Stimulated activated CD4-positive, alpha-beta T cell treated with anti-CD3 and anti-CD28 coated beads, TNF-alpha, amount 100 ng/mL, for 1 hour (primary cell): ENCODE measurements at places on chromosomes 12 and 14.

DNA sequence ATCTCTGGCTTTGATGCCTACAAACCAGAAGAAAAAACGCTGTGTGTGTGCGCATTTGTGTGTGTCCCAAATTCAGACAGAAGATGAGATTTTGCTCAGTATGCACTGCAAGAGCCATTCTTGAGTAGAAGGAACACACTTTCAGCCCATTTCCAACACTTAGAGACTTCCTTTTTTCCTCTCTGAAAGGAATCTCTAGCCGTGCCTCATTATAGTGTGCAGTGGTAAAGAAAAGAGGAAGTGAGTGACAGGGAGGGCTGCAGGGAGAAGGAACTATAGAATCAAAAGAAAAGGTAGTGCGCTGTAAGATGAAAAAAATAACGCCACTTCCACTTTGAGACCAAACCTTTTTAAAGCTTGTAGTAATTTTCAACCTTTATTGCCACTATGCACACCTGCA, 1400.9 kb upstream of the FLRT2 start:
- no peak for DNase-seq

DNA sequence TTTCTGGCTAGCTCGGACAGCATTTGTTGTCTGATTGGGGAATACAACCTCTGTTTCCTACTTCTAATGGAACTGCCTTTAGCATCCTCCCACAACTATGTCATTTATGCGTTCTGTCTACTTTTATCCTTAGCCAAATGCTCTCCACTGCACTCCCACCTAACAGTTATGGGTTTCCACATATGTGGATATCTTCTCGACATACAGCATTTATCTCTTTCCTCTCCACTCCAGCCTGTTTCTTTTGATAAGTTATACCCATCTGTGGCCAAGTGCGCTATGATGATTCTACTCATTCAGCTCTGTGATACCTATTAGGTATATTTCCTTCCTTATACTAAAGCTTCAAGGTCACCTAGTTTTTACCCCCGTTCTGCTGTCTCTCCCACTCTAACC, 122.2 kb upstream of the NAP1L1 start:
- DNase-seq: no peak

- no peak for DNase-seq
These were observed 336.5 kb downstream of the FSCB start for GRCh38 chr14:44170556-44170955.

DNA sequence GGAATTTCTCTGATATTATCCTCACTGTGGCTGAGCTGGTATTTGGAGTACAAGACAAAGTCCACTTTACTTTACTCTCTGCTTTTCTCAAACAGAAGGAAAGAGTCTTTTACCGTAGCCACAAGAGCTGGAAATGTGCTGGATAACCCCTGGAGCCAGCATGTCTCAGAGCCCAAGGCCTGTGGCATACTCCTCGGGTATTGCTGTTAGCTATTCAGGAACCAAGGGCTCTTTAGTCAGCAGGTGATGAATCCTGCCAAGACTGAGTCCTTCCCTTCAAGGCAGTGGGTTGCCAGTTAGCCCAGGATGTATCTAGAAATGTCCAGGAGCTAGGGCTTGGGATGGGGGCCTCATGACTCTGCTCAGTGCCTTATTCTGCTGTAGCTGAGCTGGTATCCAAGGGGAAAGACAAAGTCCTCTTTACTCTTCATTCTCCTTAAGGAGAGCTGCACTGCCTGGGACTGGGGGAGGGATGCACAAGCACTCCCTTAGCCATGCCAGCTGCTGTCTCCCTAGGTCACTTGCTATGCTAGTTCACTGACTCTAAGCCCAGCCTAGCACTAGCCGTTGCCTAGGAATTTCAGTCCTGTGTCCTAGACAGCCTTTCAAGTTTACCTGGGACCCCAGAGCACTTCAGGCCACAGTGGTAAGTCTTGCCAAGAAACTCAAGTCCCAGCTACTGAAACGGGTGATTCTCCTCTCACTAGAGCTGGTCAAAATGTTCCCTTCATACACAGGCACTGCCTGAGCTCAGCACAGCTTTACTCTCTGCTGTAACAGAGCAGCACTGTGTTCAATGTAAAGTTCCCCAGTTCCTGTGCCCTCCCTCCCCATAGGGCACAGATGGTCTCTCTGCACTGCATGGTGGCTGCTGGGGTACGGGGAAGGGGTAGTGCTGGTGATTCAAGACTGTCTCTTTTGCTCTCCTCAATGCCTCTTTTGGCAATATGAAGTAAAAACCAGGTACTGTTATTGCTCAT, 136.4 kb downstream of the SLC35F4 start:
- DNase-seq: no peak

DNA sequence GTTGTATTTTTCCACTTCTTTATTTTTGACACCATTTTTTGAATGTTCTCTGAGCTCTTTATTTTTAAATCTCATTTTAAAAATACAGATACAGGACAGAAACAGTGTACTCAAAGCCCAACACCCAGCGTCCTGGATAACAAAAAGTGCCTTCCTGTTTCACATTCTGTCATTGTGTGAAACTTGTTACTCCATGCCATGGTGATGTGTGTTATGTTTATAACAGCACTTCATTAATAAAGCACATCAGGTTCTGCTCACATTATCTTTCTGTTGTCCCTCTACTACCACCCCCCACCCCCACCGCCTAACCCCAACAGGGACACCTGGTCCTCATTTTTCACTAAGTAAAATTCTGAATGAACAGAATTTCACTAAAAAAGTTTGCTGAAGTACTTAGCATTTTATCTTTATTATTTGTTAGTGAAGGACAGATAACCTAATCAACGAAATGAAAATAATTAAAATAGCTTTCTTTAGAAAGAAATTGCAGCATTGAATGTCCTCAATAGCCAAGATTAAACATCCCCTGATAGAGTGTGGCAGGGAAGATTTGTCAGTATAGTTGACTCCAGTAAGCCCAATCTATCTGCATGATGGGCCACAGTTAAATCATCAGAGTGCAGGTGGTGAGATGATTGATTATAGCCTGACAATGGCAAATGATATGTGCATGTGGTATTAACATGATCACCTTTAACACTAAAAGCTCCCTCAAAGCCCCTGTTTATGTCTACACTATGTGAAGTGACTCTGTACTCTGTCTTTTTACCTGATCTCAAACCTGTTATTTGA, 153.9 kb downstream of the ACSS3 start:
- DNase-seq: no peak

DNA sequence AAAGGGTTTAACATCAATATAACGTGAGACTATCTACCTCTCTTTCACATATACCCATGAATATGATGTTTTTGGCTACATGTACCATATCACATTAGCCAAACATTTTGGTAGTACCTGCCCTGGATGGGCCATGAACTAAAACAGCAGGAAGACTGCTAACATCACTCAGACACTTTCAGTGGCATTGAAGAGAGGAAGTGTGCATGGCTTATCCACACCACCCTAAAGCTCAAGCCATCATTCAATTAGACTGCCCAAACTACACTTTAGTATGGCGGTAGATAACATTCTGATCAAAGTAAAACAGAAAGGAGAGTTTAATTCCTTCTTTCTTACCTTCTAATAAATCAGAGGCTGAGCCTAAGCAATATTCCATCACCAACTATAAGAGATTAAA, 103.0 kb downstream of the PEBP1 start:
- no peak for DNase-seq

DNA sequence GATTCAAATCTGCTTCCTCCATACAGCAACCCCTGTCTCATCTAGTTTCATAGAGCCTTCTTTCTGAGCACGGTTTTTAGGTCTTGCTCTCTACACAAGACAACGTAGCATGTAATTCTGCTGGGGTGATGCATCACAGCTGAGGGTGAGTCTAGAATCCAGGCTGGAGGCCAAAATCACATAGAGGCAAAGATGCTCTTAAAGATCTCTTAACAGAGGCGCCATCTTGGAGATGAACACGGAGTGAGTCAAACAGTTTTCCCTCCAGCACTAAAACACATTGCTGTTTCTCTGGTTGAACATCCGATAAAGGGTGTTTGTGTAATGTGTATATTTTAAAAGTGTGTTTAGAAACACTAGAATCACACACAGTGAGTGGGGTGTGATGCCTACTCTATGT, 78.9 kb downstream of the NOS1 start:
- DNase-seq: no peak

GRCh38 chr12:67449591-67450052, 180.5 kb downstream of the CAND1 start:
- DNase-seq: no peak
